Aorta (tissue), 5 donors: ENCODE measurements at places on chromosomes 12 and 14. TPM values are rescaled to one million over a fixed set of nuclear protein-coding genes. Genes with fewer than 3 reads are reported as not detected.

Gene NEUROD4
- not detected for total RNA-seq

- no peaks in the 10 kb centered on the region for H3K27me3 ChIP-seq
- H3K36me3 ChIP-seq: no peaks in the 10 kb centered on the region
- no peak overlapping the region for H3K4me3 ChIP-seq
- DNase-seq: no peak
Measured at GRCh38 chr12:47808574-47809365, 10.9 kb downstream of the HDAC7 start.

- no peaks in the 10 kb centered on the region for H3K27me3 ChIP-seq
- H3K4me1 ChIP-seq: no peaks in the 10 kb centered on the region
- no peak overlapping the region for H3K4me3 ChIP-seq
- H3K36me3 ChIP-seq: no peaks in the 10 kb centered on the region
- no peak for DNase-seq
Measured at GRCh38 chr12:46430340-46430948, 57.9 kb upstream of the SLC38A2 start.

Gene CCDC88C
- total RNA-seq: 9.2 TPM

DNA sequence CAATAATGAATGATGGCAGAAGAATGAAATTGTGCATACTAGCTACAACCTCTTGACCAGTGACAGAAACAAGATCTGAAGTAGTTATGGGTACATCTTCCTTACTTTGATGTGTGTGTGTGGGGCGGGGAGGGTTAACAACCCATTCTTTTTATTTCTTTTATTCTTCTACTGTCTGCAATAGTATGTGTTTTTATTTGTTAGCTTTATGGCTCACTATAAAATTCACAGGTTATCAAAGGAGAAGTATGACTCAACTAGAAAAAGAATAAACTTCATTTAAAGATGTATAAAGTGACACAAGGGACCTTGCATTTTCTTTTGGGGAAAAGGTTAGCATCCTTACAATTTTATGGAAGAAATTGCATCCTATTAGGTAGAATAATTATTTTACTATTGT is 430.5 kb downstream of the DAD1 start:
- H3K36me3 ChIP-seq: no peaks in the 10 kb centered on the region
- DNase-seq: no peak
- H3K27me3 ChIP-seq: no peaks in the 10 kb centered on the region
- H3K27ac ChIP-seq: no peak overlapping the region
- H3K4me1 ChIP-seq: peaks cover 1% of the 10 kb centered on the region

Gene NKX2-1
- not detected for total RNA-seq

DNA sequence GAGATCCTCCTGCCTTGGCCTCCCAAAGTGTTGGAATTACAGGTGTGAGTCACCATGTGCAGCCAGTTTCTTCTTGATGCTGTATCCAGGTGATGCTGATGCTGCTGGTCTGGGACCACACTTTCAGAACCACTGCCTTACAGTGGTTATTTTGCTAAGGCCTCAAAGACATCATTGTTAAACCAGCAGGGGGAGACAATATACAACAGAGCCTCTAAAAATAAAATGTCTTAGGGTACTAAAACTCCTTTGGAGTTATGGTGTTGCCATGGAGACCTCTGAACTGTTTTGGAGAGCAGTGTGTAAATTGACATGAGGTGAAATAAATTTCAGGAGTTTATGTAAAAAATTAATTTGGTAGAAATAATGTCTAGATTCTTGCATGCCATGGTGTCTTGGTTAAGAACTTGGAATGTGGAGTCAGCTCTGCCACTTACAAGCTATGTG is 1.1 kb upstream of the ARG2 start:
- H3K4me3 ChIP-seq: no peak overlapping the region
- no peaks in the 10 kb centered on the region for H3K27me3 ChIP-seq
- no peak for DNase-seq

DNA sequence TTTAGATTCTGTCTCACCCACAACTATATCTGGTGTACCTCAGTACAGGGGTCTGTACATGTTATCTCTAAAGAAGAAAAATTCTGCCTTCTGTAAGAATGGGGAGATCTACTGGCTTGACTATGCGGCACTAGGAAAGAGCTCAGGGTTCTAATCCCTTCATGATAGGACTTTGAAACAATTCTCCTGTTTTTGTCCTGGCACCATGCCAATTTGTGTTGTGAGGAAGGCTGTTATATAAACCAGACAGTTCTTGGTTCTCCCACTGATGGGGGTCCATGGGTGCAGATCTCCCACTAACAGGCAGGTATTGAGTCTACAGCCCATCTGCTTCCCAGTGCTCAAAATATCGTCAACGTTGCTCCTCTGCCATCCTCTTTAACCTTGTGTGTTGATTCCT is 883.7 kb downstream of the GALC start:
- H3K4me3 ChIP-seq: no peak overlapping the region
- H3K36me3 ChIP-seq: no peaks in the 10 kb centered on the region
- no peaks in the 10 kb centered on the region for H3K27me3 ChIP-seq
- no peaks in the 10 kb centered on the region for H3K4me1 ChIP-seq
